GM12878 (cell line): ENCODE measurements at places on chromosomes 1 and 21.

GRCh38 chr1:113930499-113931161 is 1.5 kb downstream of the HIPK1 start:
- no peak for DNase-seq

- DNase-seq, result no peak
Measured at GRCh38 chr1:216535059-216535458, 111.8 kb upstream of the USH2A start.

DNA sequence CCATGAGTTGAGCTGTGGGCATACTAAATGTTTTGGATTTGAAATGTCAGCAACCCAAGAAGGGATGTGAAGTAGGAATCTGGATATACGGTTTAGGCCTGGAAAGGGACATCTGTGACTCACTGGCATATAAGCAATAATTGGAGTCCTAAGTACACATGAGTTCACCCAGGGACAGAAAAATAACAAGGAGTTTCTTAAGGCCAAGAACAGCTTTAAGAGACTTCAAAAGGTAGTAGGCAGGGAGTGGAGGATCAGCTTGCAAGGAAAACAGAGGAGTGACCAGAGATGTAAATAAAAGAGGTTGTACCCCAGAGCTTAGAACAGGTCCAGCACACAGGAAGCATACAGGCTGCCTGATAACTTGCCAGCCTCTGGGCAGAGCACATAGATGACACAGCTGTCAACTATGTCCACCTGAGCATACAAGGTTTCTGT is 28.1 kb downstream of the TMEM50B start:
- DNase-seq, result no peak

DNA sequence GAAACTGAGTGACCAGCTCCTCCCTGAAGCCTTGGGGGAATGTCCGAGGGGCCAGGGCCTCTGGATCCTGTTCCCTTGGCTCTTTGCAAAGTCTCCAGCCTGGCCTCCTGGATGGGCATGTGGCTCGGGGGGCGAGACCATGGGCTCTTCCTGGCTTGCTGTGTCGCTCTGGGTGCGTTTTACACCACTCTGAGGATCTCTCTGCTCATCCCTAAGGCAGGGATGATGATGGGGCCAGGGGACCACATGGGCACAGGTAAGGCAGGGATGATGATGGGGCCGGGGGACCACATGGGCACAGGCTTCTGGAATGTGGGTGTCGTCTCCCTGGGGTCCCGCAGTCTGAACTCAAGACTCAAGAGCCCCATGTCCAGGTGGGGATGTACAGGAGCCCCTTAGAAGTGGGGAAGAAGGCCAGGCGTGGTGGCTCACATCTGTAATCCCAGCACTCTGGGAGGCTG is 17.7 kb downstream of the TP73 start:
- DNase-seq, result no peak

DNA sequence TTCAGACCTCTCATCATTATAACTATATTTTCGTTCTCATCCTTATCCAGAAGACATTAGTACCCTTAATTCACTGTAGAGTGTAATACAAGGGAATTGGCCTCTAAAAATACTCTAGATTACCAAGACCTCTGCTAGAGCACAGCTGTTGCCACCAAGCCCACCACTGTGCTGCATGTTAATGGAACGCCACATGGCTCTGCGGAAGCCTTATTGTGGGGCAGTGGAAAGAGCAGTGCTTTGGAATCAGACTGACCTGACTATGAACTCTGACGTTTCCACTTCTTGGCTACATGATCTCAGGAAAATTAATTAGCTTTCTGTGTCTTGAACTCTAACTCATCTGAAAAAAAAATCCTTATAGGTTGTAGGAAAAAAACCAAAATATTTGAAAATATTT is 222.1 kb downstream of the LMX1A start:
- DNase-seq, result no peak

GRCh38 chr1:89563957-89564604 is 39.5 kb downstream of the LRRC8B start:
- no peak for DNase-seq
